ENCODE measurements at places on chromosomes 5 and 9. TPM values are rescaled to one million over a fixed set of nuclear protein-coding genes. Genes with fewer than 3 reads are reported as not detected.

The PDZD2 gene
- 4.0 TPM for total RNA-seq

The PIP5K1B gene
- total RNA-seq: not detected

The ACTBL2 gene
- total RNA-seq: not detected

The PCDHA7 gene
- 0.07 TPM for total RNA-seq

The FAM221B gene
- not detected for total RNA-seq

The SH3GL2 gene
- 0.13 TPM for total RNA-seq

The ZDHHC21 gene
- 61.3 TPM for total RNA-seq

The TMC1 gene
- 2.2 TPM for total RNA-seq

The PNPLA7 gene
- total RNA-seq: 0.22 TPM

The SOHLH1 gene
- not detected for total RNA-seq

The GABRP gene
- 0.27 TPM for total RNA-seq

Measured in thoracic aorta endothelial cell (primary cell).